Keratinocyte (primary cell): ENCODE measurements at places on chromosomes 7 and 10. TPM values are rescaled to one million over a fixed set of nuclear protein-coding genes. Genes with fewer than 3 reads are reported as not detected.

GRCh38 chr7:73865738-73866445 lies 4.9 kb downstream of the TMEM270 start:
- DNase-seq = no peak

DNA sequence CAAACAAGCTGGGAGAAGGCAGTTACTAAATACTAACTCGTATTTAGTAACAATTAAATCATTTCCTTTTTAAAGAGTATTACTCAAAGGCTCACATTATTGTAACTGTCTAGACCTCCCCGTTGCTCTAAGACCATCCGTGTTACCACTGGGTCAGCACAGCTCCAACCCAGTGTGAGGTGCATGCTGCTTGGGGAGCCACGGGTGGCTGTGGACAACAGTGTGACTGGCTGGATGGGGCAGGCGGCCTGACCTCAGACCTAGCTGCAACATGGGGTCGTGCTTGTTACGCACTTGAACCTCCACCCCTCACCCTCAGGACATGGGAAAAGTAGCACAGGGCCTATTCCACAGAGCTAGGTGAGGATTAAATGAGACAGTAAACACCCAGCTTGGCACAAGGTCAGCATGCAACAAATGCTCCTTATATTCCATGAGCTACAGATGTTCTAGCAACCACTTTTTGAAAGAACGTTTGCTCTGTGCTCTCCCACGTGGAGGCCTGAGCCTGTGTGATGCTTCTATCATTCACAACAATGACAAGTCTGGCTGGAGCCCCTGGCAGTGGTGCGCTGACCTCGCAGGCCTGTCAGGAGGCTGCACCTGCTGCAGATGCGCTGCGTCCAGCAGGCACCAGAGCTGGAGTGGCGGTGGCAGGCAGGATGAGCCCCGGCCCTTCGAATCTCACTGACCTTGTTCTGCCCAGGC lies 135.7 kb downstream of the PKD1L1 start:
- DNase-seq = no peak

- no peak for DNase-seq
Measured at GRCh38 chr10:110324805-110325280, 20.1 kb upstream of the SMNDC1 start.

DNA sequence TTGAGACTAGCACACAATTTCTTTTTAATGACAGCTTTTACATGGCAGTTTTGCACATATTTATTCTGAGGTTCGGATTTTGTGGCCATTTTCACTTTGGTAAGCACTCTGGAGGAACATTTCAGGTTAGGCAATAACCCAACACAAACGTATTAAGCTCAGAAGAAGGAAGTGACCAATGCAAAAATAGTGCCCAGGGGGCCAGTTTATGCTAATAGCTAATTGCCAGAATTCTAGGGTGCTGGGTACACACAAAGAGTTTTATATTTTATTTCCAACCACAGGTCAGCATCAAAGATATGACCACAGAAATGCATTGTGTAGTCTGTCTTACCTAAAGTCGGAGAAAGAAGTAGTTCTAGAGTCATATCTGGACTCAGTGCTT lies 8.4 kb upstream of the AGR2 start:
- no peak for DNase-seq

- no peak for DNase-seq
Measured at GRCh38 chr7:115066050-115066449, 144.2 kb downstream of the MDFIC start.

DNA sequence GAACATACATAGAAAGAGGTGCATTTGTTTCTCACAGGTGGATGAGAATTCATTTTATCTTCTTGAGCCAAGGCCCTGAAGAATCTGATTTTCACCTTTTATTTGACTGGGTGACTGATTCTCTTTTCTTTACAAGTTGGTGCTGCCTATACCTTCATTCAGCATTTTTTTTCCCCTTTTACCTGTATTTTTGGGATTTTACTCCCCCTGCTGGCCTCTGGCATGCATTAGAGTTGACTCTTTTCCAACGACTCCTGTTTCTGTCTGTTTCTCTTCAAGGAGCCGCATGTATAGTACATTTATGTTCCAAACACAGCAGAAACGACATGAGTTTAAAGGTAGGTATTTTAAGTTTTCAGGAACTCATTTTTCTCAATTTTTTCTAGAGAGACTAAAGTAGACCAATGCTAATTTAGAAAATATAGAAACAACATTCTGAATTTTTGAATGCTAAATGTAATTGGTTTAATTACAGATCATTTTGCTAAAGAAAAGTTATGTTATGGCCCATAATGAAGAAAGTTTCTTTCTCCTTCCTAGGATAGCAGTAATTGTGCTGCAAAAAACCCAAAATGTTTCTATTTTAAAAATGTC lies 149.8 kb upstream of the HDAC9 start:
- no peak for DNase-seq

DNA sequence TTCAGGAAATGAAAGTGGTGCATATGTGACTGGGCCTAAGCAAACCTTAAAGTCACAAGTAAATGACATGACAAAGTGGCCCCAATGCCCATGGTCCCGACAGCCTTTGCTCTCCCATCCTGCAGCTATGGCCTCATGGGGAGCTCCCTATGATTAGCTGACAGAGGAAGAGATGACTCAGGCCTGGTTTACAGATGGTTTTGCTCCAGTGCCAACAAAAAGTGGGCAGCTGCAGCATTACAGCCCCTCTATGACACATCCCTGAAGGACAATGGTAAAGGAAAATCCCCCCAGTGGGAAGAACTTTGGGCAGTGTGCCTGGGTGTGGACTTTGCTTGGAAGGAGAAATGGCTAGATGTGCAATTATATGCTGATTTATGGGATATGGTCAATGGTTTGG lies 105.1 kb upstream of the ADCY1 start:
- DNase-seq = no peak

- DNase-seq = no peak
Measured at GRCh38 chr10:126568809-126569385, 101.6 kb downstream of the C10orf90 start.

DNA sequence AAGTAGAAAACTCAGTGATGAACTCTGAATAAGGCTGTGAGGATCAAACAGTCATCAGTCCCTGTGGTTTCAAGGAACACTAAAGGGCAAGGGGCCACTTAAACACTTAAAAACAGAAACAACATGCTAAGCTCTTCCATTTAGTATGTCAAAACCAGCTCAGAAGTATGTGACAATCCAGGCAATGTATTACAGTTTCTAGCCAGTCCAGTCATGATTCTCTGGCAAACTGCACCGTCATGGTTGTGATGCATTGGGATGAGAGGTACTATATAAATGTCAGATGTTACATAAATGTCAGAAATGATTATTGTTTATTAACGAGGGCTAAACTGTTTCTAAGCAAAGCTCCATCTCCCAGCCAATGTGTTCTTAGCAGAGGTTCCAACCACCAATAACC lies 4.7 kb upstream of the CREB5 start:
- DNase-seq = no peak

DNA sequence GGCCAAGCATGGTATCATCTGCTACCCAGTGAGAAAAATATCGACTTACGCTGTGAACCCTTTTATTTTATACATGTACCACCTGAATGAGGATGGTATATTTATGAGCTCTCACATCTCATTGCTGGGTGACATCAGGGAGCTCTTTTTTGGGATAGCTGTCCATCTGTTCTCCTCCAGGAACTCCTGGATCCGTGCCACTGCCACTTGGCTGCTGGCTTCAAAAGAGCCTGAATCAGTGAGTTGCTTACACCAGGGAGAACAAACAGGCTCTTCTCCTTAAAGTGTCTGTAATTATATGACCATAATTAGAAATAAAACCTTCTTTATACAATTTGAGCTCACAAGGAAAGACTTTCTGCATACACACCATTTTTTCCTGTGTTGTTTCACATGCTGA lies 106.2 kb downstream of the KAT6B start:
- no peak for DNase-seq

- no peak for DNase-seq
Measured at GRCh38 chr7:37040330-37040729, 316.0 kb upstream of the AOAH start.

DNA sequence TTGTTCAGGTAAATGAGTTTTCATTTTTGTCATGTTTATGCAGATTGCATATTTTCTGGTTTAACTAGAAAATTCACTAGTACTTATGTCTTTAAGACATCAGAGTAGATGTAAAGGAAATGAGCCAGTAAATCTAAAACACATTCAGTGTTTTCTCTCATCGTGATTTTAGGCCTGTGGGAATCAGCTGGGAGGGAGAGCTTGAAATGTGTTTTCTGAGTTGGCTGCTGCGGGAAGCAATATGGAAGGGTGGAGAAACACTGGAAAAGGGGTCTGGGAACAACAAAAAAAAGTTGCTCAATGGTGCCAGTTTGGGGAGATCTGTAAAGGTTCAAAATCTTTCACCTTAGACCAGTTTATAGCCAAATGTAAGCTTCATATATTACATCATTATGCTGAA lies 284.1 kb downstream of the POU6F2 start:
- DNase-seq = no peak

- DNase-seq = no peak
Measured at GRCh38 chr7:121546632-121547543, 150.8 kb upstream of the FAM3C start.

DNA sequence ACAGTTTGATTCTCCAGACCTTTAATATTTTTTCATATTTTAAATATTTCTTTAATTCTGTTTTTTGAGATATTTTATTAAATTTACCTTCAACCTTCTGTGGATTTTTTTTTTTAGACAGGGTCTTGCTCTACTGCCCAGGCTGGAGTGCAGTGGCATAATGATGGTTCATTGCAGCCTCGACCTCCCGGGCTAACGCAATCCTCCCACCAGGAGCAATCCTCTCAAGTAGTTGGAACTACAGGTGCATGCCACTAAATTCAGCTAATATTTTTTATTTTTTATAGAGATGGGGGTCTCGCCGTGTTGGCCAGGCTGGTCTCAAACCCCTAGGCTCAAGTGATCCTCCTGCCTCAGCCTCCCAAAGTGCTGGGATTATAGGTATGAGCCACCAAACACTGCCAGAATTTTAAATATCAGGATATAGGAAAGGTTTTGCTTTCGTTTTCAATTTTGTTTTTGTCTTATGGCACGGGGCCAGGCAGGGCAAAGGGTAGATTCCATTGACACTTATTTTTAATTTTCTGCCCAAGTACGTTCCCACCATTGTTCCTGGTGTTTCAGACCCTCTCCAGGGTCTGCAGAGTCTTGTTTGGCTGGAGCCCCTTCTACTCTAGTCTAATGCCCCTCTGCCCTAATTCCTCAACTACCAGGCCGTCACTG lies 1.2 kb downstream of the TACC2 start:
- DNase-seq = no peak

GRCh38 chr7:87837597-87837996 lies 38.6 kb downstream of the SLC25A40 start:
- no peak for DNase-seq

DNA sequence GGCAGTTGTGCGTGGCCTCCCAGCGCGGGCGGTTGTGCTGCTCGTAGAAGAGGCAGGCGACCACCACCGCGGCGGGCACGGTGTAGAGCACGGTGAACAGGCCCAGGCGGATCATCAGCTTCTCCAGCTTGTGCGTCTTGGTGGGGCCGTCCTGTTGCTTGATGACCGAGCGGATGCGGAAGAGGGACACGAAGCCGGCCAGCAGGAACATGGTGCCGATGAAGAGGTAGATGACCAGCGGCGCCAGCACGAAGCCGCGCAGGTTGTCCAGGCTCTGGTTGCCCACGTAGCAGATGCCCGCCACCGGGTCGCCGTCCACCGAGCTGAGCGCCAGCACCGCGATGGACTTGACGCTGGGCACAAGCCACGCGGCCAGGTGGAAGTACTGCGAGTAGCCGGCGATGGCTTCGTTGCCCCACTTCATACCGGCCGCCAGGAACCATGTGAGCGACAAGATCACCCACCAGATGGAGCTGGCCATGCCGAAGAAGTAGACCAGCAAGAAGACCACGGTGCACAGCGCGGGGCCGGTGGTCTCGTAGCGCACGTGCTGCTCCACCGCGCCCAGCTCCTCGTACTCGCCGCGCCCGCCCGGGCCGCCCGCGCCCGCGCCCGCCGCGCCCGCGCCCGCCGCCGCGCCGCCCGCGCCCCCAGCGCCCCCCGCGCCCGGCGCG lies 2.2 kb downstream of the FZD8 start:
- no peak for DNase-seq

Gene EVX1
- not detected in 3 replicates for polyA plus RNA-seq

Gene SCD
- polyA plus RNA-seq = 900 to 1,358 TPM (median 1,275 TPM) in 3 replicates

Gene NPSR1
- polyA plus RNA-seq = not detected in 3 replicates

Gene HYAL4
- polyA plus RNA-seq = 0.25 to 0.39 TPM (median 0.26 TPM) in 3 replicates

Gene SEM1
- 79.2 to 180 TPM (median 156 TPM) in 3 replicates for polyA plus RNA-seq

Gene MMP21
- polyA plus RNA-seq = not detected in 3 replicates

Gene FGFBP3
- polyA plus RNA-seq = 0.03 to 0.22 TPM (median 0.06 TPM) in 3 replicates

Gene ENTPD1
- polyA plus RNA-seq = 0.03 to 0.08 TPM in 2 of 3 replicates, not detected in the other

Gene CEP55
- polyA plus RNA-seq = 3.2 to 25.4 TPM (median 17.7 TPM) in 3 replicates

Gene GHRHR
- polyA plus RNA-seq = not detected in 3 replicates

Gene SNCG
- 6.8 to 13.1 TPM (median 7.2 TPM) in 3 replicates for polyA plus RNA-seq

Gene LIPF
- not detected in 3 replicates for polyA plus RNA-seq
